Thoracic aorta (tissue), 2 donors: ENCODE measurements at places on chromosomes 12 and 14. TPM values are rescaled to one million over a fixed set of nuclear protein-coding genes. Genes with fewer than 3 reads are reported as not detected.

Gene MYRFL
- total RNA-seq = not detected

DNA sequence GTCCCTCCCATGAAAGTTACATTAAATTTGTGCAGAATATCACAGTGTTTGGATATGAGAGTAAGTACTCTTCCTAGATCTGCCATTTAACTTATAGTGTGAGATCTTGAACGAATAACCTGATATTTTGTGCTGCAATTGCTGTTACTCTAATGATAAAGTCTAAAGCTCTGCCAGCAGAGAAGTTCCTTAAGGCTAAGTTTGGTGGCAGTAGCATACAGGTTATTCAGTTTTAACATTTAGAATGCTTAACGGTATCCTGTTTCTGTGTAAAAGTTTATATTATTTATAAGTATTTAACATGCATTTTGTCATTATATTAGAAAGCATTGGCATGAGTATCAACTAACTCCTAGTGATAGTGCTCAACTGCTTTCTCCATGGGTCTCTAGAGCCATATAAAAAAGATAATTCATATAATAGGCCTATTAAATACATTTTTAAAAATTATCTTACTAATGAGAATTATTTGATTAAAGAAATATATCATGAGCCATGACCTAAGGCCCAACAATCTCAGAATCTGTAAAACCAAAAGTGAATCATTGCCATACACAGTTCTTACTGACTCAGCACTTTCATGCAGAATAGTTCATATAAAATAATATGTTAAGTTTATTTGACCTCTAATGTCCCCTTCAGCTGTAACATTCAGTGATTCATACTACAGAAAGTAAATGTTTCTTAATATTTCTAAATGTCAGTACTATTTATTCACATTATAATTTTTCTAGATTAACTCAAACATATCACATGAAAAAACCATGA lies 1058.6 kb downstream of the TRHDE start:
- DNase-seq = no peak

GRCh38 chr12:88153959-88154358 lies 11.9 kb downstream of the TMTC3 start:
- no peak for DNase-seq

Gene ZBTB25
- total RNA-seq = 13.5 TPM

Gene GPR135
- 13.8 TPM for total RNA-seq

DNA sequence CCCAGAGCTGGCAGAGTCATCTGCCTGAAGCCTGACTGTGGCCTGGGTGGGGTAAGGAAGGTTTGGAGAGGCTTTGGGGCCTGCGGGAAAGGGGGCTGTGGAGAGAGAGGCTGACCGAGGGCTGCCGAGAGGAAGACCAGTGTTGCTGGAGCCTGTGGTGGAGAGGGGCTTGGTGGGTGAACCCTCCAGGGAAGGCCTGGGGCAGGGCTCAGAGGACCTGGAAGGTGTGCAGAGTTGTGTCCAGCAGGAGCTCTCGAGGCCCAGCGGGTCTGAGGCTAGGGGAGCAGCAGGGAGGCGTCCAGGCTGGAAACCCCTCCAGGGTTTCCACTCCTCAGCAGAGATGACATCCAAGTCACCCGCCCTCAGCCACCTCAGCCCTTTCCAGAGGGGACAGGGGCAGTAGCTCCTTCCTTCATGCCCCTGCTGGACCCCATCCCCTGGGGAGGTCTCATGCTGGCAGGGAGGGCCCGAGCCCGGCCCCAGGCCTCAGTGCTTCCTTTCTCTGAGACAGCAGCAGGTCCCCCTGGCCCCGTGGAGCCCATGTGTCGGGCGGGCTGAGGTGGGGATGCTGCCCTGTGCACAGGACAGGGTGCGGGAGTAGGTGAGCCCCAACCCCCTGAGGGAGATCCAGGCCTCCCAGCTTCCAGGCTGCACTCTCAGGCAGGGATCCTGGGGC lies 8.4 kb downstream of the CEP170B start:
- DNase-seq = no peak

- no peak for DNase-seq
Measured at GRCh38 chr12:85803231-85803630, 33.0 kb downstream of the RASSF9 start.

Gene SLC39A5
- not detected for total RNA-seq

GRCh38 chr12:51819736-51820525 lies 28.6 kb downstream of the FIGNL2 start:
- DNase-seq = no peak

Gene TMEM229B
- total RNA-seq = 2.1 TPM

Gene DIO2
- total RNA-seq = 13.0 TPM

Gene ABCC9
- 19.6 TPM for total RNA-seq

DNA sequence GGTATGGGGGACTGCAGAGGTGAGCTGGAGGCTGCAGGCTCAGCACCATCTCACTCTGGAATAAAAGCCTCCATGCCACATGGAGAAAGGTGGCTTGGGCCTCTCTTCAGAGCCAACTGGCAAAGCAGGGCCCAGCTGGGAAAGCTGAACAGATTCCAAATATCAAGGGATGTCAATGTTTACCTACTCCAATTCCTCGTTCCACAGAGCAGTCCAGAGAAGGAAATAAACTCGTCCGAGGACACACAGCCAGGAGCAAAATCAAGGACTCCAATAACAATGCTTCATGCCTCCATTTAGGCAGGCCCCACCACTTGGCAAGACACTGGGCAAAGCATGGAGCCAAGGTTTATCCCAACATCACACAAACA lies 36.3 kb upstream of the PNMA1 start:
- no peak for DNase-seq

DNA sequence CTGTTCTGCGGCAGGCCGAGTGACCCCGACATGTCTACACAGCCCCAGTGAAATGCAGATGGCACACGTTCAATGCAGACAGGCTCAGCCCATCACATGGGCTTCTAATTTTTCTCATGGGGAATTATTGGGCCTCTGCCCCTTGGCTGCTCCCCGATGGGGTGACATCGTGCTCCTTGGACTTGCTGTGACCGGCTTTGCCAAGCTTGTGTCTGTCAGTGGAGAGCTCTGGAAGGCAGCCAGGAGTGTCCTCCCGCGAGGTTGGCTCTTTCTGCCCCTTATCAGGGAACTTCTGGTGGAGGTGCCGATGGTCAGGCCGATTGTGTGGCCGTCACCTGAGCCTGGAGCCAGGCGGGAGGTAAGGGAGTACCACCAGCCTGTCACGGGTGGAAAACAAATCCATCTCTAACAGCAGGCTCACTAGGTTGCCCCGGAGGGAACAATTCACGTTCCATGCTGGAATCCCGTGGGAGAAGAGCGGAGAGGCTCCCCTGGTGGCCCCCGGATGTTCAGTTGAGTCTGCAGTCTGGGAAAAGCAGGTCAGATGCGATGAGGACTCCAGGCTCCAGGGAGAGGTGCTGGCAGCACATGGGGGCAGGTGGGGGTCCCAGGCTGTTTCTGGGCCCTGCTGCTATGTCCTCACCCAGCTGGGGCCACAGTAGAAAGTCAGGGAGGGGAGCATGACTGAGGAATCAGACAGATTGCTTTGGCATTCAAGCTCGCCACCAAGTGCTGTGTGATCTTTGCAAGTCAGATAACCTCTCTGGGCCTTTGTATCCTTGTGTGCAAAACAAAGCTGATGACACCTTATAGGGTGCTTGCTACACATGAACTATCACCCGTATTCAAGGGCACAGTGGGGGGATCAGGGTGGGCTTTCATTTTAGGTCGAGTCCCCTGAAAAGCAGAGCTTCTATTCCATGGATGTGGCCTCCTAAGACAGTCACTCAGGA lies 43.2 kb upstream of the EML1 start:
- DNase-seq = no peak

Gene CLIP1
- total RNA-seq = 91.2 TPM

GRCh38 chr12:104643093-104643818 lies 186.5 kb downstream of the CHST11 start:
- DNase-seq = no peak

- DNase-seq = no peak
Measured at GRCh38 chr14:103091041-103091882, 3.3 kb upstream of the EXOC3L4 start.

DNA sequence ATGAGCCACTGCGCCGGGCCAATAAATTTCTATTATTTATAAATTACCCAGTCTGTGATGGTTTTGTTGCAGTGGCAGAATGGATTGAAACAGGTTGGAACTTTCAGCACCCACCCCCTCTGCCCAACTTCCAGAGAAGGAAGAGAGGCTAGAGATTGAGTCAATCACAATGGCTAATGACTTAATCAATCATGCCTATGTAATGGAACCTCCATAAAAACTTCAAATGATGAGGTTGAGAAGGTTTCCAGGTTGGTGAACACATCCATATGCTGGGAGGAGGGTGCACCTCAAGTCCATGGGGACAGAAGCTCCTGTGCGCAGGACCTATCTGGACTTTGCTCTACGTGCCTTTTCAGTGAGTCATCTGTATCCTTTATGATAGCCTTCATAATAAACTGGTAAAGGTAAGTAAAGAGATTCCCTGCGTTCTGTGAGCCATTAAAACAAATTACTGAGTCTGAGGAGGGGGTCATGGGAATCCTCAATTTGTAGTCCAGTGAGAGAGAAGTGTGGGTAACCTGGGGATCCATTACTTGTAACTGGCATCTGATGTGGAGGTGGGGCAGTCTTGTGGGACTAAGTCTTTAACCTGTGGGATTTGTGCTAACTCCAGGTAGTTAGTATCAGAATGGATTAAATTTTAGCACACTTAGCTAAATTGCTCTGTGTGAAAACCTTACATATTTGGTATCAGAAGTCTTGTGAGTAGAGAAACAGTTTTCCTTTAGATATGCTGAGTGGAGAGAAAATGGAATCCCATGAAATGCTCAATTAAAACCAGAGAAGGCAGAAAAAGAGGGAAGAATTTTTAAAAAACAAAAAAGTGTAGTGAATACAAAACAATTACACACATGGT lies 11.7 kb upstream of the NGDN start:
- DNase-seq = no peak

Gene C3AR1
- 21.2 TPM for total RNA-seq

Gene KLHL33
- total RNA-seq = 0.42 TPM

Gene NYNRIN
- total RNA-seq = 11.6 TPM

Gene MGP
- 6,234 TPM for total RNA-seq

- DNase-seq = no peak
Measured at GRCh38 chr14:25620515-25620914, 570.6 kb upstream of the STXBP6 start.

- DNase-seq = no peak
Measured at GRCh38 chr12:107277855-107278254, 184.5 kb upstream of the CRY1 start.

- DNase-seq = no peak
Measured at GRCh38 chr12:93707836-93708235, 30.7 kb downstream of the CRADD start.

- no peak for DNase-seq
Measured at GRCh38 chr14:72420749-72421474, 473.0 kb downstream of the DPF3 start.

Gene AKAP6
- 104 TPM for total RNA-seq

DNA sequence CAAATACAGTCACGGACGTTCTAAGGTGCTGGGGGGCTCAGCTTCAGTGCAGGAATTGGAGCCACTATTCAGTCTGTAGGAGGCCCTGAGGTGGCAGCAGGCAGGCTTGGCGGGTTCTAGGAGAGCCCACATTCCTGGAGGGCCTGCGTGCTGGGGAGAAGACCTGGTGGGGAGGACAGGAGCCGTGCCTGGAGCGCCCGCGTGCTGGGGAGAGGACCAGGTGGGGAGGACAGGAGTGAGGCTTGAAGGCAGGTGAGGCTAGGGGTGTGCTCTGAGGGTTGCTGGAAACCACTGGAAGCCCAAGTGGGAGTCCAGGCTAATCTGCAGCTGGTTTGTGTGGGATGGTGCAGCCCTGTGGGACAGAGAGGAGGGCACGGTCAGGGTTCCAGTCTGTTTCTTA lies 23.1 kb downstream of the RHOF start:
- no peak for DNase-seq

- no peak for DNase-seq
Measured at GRCh38 chr14:60090864-60091519, 731 bp upstream of the PCNX4 start.

DNA sequence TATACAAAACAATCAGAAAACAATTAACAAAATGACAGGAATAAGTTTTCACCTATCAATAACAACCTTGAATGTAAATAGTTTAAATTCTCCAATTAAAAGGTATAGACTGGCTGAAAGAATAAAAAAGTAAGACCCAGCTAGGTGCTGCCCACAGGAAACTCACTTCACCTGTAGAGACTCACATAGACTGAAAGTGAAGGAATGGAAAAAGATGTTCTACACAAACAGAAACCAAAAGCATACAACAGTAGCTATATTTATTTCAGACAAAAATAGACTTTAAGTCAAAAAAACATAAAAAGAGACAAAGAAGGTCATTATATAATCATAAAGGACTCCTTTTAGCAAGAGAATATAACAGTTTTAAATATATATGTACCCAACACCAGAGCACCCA lies 152.4 kb upstream of the PWP1 start:
- DNase-seq = no peak

DNA sequence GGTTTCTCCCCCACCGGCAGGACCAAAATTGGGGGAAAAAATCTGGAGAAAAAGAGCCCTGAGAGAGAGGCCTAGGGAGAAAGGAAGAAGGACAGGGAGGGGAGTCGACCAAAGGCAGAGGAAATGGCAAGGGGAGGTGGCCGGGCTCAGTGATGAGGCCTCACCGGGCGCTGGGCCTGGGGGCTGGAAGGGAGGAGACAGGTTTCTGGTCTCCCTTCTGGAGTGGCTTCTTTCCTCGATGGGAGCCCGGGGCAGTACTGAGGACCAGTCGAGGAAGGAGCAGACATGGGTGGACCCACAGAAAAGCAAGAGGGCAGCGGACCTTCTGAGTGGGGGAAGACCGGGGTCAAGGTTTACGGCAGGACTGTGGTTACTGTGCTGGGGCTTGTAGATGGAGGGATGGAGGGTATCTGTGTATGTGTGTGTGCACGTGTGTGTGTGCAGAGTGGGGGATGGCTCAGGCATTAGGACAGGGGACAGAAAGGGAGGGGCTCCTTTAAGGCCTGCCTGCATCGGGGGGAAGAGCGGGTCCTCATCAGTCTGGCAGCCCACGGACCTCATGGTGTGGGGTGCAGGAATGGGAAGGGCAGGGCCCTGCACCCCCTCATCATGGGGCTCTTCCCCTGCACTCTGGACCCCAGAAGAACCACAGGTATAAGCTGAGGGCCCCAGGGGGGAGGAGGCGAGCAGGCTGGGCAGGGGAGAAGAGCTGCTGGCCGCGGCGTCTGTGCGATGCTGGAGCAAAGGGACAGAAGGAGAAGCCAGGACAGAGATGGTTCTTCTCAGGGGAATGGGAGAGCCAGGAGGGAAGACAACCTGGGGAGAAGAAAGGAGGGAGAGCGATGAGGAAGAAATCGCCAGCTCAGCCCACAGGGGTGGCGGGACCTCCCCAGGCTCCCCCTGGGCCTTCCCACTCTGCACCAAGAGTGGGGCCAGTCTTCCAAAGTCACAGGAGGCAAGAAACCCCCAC lies 15.1 kb upstream of the RPLP0 start:
- no peak for DNase-seq
